ENCODE measurements at places on chromosomes 1 and 21. TPM values are rescaled to one million over a fixed set of nuclear protein-coding genes. Genes with fewer than 3 reads are reported as not detected.

FH gene
- total RNA-seq: 26.8 TPM

GNG4 gene
- 14.2 TPM for total RNA-seq

AMY1C gene
- not detected for total RNA-seq

DNA sequence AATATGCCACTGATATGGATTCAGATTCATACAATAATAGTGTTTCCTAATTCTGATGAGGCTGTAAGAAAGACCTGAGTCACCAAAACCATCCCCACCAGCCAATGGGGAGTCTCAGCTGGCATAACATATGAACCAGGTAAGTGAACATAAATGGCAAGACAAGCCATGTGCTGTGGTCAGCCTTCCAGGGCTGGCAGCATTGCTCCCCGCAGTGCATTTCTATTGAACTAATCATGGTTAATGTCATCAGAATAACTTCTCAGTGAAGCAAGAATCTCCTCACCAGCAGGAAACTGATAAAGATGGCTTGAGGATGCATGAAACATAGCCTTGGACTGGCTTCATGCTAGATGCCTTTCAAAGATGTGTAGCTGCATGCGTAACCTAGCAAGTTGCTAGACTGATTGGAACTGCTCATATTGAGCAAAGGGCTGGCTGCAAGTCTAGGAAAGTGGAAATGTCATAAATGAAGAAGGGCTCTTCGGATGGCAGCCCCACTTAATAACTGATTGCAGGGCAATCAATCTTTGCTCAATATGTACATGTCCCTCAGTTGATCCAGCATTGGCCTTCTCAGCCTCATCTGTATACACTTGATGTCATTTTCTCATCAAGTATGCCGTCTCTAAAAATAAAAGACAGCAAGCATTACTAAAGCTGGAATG, 88.0 kb downstream of the NTNG1 start:
- no peaks in the 10 kb centered on the region for H3K36me3 ChIP-seq
- no peak for DNase-seq
- H3K4me3 ChIP-seq: no peak overlapping the region

OR6K3 gene
- not detected for total RNA-seq

DNA sequence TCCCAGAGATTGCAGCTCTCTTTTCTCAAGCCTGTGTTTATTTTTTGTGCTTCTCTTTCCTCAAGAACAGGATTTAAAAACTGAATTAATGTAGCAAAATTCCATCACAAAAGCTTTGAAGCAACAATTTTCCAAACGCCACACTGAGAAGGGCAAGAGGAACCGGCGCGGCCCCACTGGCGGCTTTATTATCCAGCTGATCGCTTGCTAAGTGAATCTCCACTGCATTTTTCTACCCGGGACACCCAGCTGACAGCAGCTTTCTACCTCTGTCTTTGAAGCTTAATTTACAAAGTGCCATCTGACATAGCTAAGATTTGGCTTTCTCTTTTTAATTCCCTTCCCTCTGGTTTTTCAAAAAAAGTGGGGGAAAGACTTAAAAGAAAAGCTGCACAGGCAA, 369.3 kb upstream of the C1orf174 start:
- H3K4me1 ChIP-seq: no peaks in the 10 kb centered on the region
- H3K4me3 ChIP-seq: no peak overlapping the region
- no peaks in the 10 kb centered on the region for H3K36me3 ChIP-seq
- DNase-seq: no peak
- no peaks in the 10 kb centered on the region for H3K27me3 ChIP-seq

DNA sequence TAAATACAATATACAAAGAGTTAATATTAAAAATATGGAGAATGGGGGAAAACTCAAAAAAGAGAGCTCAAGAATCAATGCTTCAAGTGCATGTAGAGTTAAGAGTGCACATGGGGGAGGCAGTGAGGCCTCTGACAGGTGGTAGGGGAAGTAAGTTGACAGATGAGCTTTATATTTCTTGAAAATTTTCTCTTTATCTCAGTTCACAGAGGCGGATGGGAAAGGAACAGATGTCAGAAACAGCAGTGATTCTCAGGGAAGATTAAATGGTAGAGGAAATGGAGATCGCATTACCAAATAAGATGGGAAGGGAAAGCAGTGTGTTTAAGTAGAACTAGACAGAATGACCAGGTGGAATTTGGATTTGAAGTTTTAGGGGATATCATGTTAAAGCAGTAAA, 200.1 kb upstream of the C1orf105 start:
- H3K36me3 ChIP-seq: no peaks in the 10 kb centered on the region
- no peaks in the 10 kb centered on the region for H3K27me3 ChIP-seq
- no peak for DNase-seq
- H3K4me1 ChIP-seq: no peaks in the 10 kb centered on the region

DNA sequence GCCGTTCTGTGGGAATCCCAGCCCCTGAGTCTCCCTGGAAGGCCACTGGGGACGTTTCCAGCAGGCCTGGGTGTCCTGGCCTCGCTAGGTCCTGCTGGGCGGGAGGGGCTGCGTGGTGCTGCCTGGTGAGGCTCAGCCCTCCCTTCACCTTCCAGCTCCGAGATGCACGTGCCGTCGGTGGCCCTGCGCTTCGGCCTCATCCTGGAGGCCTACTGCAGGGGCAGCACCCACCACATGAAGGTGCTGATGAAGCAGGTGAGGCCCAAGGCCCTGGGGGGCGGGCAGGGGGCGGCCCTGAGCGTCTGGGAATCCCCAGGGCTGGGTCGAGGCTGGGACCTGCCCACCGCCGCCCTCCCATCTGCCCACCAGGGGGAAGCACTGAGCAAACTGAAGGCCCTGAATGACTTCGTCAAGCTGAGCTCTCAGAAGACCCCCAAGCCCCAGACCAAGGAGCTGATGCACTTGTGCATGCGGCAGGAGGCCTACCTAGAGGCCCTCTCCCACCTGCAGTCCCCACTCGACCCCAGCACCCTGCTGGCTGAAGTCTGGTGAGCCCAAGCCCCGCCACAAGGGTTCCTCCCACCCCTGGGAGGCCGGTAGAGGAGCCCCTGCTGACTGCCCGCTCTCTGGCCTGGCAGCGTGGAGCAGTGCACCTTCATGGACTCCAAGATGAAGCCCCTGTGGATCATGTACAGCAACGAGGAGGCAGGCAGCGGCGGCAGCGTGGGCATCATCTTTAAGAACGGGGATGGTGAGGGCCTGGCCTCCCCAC, 70.3 kb downstream of the PIK3CD start:
- no peaks in the 10 kb centered on the region for H3K27me3 ChIP-seq
- peaks cover 4% of the 10 kb centered on the region for H3K4me1 ChIP-seq
- no peak for DNase-seq
- H3K4me3 ChIP-seq: no peak overlapping the region
- H3K27ac ChIP-seq: no peak overlapping the region

Measured in ovary (tissue), 10 donors.